Testis (tissue), 5 donors: ENCODE measurements at places on chromosomes 3 and 15. TPM values are rescaled to one million over a fixed set of nuclear protein-coding genes. Genes with fewer than 3 reads are reported as not detected.

- no peak for DNase-seq
Measured at GRCh38 chr3:57980416-57980815, 27.8 kb upstream of the FLNB start.

The MNS1 gene
- polyA plus RNA-seq: 16.5 TPM

DNA sequence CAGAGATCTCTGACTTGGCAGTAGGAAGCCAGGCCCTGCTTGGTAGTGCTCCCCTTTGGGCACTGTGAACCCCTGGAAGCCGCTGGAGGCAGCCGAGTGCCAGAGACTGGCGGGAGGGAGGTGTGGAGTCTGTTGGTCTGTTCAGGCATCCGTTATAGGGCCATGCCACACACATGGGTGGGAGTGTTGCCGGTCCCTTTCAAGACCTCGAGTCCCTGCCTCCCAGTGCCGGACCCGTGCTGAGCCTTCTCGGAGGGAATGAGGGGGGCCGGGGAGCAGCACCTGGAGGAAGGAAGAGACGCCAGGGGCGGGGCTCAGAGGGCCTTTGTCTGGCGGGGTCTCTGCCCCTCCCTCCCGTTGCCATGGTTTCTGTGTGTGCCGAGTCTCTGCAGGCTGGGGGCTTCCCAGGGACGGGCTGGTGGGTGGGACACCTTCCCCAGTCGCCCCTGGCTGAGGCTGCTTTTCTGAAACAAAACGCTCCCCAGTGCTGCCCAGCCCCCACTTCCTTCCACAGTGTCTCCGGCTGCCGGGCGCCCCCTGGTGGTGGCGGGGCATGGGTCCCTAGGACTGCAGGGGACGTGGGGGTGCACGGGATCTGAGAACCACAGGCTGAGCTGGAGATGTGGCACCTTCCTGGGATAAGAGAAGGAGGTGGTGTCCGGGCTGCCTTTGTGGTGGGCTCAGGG lies 10.0 kb downstream of the GNAI2 start:
- DNase-seq: peak; percentile 93

DNA sequence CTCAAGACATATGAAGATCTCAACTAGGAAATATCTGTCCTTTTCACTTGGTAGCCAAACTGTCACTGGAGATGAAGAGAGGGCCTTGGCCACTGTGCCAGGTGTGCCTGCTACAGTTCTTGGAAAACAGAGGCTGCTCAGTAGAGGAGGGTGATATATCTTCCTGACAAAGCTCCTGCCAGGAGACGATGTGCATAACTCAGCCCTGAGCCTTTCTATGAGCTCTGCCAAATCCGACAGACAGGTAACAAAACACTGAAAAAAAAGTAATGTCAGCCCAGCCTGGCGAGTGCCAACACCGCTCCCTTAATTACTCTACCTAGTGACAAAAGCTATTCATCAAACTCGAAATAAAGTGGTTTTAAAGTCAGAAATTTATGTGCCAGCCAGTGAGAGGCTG lies 123.2 kb downstream of the MFSD1 start:
- no peak for DNase-seq

- DNase-seq: no peak
Measured at GRCh38 chr3:114212646-114213045, 24.7 kb downstream of the ZNF80 start.

The MOBP gene
- 19.5 TPM for polyA plus RNA-seq

The APBA2 gene
- polyA plus RNA-seq: 18.5 TPM

The GXYLT2 gene
- 9.7 TPM for polyA plus RNA-seq

DNA sequence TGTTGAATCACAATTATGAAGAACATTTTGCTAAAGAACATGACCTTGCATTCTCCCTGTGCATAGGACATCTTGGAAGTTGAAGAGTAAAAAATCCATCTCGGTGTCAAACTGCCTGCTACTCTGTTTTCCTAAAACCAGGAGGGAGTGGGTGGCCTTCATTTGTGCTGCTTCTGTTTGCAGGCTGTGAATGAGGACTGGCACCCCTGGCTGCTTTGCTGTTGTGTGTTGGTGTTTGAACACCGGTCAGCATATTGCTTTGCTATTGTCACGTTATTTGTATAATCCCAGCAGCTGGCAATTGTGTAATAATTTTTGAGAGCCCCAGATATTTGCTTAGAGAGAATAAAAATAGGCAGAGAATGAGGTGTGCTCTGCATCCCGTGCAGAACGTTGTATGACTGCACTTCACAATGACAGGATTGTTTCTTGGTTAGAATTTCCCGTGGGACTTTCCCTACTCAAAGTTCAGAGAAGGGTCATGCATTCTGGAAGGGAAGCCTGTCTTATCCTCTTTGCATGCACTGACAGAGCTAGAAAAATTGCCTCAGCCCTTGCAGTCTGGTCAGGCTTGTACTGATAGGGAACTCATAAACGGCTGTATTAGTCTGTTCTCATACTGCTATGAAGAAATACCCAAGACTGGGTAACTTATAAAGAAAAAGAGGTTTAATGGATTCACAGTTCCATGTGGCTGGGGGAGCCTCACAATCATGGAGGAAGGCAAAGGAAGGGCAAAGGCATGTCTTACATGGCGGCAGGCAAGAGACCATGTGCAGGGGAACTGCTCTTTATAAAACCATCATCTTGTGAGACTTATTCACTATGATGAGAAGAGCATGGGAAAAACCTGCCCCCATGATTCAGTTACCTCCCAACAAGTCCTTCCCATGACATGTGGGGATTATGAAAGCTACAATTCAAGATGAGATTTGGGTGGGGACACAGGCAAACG lies 16.3 kb downstream of the SV2B start:
- peak; percentile 37 for DNase-seq

DNA sequence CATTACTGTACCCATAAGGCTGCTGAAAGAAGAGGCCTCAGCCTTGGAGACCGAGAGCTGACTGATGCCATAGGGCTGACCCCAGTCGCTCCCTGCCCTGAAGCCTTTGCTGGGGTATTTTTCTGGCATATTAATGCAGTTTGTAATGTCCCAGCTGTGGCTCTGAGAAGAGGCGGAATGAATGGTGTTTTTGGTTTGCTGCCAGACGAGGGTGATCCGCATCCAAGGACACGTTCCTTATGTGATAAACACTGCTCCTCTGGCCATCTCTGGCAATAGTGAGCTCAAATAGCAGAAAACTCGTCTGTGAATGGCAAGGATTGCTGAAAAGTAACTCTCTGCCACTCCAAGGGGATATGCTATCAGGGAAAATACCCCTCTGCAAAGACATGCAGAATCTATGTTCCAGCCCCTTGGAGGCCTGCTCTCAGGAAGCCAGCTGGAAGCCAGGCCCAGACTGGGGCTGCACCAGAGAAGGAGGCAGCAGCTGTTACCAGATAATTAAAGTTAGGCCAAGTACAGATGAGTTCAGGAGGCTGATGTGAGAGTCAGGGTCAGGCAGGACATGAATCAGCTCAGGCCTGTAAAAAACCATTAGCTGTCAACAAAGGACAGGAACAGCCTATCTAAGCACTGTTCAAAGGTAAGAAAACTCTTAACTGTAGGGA lies 28.9 kb upstream of the KLHL6 start:
- DNase-seq: peak; percentile 82

The ACKR2 gene
- polyA plus RNA-seq: 2.7 TPM

DNA sequence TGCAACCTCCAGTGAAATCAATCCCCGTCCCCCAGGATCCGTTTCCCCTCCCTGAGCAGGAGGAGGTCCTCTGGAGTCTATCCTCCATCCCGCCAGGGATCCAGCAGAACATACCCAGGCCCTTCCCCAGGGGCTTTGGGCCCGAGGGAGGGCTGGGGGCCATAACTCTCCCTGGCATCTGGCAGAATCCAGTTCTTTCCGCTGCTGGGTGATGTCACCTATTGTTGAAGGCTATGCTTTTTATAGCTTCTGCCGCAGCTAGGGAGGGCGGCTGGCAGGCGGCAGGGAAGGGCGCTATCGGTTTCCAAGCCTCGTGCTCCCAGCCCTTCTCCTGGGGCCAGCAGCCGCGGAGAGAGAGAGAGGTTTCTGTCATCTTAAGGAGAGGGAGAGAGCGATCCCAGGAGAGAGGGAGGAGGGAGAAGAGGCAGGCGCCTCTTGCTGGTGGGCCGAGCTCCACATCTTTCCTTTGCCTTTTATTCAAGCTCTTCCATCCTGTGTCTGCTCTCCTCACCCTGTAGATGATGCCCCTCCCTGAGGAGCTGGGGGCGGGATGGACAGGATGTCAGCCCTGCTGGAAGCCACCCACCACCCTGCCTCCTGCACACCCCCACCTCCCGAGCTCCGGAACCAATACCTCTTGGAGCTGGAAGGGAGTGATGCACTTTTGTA lies 120.1 kb downstream of the ANP32A start:
- DNase-seq: peak; percentile 76
